ENCODE measurements at places on chromosomes 3 and 15. TPM values are rescaled to one million over a fixed set of nuclear protein-coding genes. Genes with fewer than 3 reads are reported as not detected.

SCAPER gene
- polyA plus RNA-seq: 21.9 TPM

LHFPL4 gene
- polyA plus RNA-seq: 0.05 TPM

CASR gene
- polyA plus RNA-seq: 24.9 TPM

RPUSD2 gene
- 9.2 TPM for polyA plus RNA-seq

SEMA6D gene
- polyA plus RNA-seq: 41.4 TPM

CCR3 gene
- not detected for polyA plus RNA-seq

TM6SF1 gene
- polyA plus RNA-seq: 3.2 TPM

TLR9 gene
- polyA plus RNA-seq: 0.18 TPM

- DNase-seq: no peak
These were observed 128.3 kb downstream of the SV2B start for GRCh38 chr15:91228383-91228782.

GRCh38 chr15:100170291-100171210, 171.2 kb downstream of the ADAMTS17 start:
- DNase-seq: no peak

DNA sequence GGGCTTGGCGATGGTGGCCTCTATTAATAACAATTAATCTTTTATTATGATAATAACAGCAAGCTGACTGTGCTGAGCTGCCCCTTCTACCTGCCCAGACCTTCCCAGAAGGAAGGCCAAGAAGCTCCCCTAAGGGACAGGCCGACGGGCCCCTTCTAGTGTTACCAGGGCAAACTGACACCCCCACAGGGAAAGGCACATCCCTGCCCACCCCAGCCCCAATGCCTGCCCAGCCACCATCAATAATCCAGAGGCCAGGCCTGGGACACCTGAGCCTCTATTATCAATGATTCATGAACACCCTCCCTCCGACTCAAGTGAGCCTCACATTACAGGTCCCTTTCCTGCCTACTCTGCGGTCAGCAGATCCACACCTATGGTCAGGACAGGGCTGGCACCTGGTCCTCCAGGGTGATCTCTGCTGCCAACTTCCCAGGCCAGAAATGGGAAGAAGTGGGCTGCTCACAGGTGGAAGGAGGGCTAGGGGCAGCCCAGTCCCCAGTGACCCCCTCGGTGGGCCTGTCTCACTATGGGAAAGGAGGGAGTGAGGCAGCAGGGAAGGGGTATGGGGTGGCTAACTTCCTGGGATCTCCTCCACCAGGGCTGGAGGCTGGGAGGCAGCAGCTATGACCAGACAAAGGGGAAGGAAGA, 1.8 kb downstream of the TWF2 start:
- no peak for DNase-seq

GRCh38 chr15:58477170-58477569, 45.4 kb downstream of the LIPC start:
- no peak for DNase-seq

DNA sequence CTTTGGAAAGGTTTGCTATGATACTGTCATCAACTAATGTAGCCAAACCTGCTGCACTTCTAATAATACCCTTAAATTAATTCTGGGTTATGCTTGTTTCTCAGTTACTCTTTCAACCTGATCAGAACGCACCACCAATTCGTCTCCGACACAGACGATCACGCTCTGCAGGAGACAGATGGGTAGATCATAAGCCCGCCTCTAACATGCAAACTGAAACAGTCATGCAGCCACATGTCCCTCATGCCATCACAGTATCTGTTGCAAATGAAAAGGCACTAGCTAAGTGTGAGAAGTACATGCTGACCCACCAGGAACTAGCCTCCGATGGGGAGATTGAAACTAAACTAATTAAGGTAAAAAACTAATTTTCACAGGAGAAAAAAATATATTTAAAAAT, 7.9 kb upstream of the RPLP1 start:
- no peak for DNase-seq

GRCh38 chr3:155807823-155808222, 1.7 kb upstream of the C3orf33 start:
- no peak for DNase-seq

- DNase-seq: no peak
These were observed 9.1 kb upstream of the GNAI2 start for GRCh38 chr3:50226888-50227389.

GRCh38 chr3:65352951-65353350, 665.2 kb upstream of the ADAMTS9 start:
- DNase-seq: no peak

GRCh38 chr3:57688291-57688690, 4.6 kb downstream of the DENND6A start:
- DNase-seq: no peak

DNA sequence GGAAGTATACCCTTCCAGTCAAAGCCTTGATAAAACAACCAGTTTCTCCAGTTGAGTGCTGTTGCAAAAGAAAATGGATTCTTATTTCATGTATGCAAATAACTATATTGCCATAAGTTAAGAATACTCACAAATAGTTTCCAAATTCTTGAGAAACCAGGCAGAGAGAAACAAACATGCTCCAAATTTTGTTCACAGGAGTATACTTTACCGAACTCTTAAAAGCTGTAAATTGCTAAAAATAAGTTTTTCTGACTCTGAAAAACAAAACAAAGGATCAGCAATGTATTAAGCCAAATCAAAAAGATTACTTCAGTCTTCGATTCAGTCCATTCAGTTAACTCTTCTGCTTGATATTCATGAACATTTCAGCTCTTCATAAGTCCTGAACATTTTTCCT, 646.5 kb downstream of the MCTP2 start:
- DNase-seq: no peak

DNA sequence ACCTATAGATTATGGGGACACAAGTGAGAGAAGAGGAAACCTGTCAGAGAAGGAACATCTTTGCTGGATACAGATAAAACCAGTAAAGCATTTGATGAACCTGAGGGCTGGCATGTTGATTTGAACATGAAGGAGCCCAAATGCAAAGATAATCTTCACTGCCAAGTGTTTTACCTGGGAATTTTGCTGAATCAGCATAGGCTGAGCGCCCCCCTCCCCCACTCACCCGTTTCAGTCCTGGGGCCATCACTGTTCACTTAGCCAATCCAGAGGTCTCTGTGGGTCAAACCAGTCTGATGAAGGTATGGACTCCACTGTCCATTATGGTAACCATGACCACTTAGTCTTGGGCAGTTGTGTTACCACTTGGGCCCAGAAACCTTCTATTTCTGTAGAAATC, 466.0 kb upstream of the GRM7 start:
- no peak for DNase-seq

- no peak for DNase-seq
These were observed 333.1 kb upstream of the KCNMB2 start for GRCh38 chr3:178203165-178203564.

DNA sequence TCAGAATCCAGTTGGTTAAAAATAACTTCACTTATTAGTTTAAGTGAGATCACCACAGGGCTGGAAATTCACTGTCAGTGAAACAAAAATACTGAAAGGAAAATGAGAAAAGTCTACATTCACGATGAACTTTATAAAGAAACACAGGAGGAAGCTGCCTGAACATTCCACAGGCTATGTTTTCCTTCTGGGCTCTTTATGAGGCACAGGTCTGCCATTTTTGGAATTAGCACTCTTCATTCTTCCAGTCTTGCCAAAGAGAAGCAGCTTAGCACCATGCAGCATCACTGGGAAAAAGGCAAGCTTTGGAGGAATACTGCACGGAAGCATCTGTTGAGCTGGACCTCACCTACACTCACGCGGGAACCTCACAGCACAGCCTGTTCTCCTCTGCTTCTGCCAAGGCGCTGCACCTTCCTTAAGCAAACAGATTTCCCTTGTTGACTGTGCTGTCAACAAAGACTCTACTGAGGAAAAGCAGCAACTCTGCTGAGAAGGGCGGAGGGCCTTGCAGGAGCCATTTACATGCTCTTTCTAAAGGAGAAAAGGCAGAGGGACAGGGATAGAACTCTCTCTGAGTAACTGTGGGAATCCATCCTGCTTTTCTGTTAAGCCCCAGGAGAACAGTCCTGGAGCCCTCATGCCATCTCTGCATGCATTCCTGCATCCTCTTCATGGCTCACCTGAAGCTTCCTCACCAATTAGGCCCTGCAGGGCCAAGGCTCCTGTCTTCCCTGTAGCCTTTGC, 15.7 kb downstream of the SUSD5 start:
- DNase-seq: no peak

DNA sequence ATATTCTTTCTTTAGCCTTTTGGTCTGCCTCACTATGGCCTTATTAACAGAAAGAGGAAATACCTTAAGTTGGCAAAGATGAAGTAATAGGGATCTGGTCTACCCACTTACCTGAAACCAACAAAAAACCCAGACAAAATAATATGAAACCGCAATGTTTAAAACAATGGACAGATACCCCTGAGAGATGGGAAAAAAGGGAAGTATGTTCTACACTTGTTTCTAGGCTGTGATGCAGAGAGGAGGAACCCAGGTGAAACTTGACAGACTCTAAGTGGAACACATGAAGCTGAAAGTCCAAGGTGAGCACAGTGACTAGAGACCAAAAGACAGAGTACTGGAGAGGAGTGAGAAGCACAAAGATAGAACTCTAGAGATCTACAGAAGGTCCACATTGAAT, 78.4 kb downstream of the NR2E3 start:
- DNase-seq: no peak

GRCh38 chr15:57665939-57666338, 40.6 kb upstream of the POLR2M start:
- no peak for DNase-seq

- no peak for DNase-seq
These were observed 182.2 kb downstream of the GABRB3 start for GRCh38 chr15:26590676-26591075.

GRCh38 chr3:59660852-59661625, 611.2 kb upstream of the CFAP20DC start:
- DNase-seq: no peak

DNA sequence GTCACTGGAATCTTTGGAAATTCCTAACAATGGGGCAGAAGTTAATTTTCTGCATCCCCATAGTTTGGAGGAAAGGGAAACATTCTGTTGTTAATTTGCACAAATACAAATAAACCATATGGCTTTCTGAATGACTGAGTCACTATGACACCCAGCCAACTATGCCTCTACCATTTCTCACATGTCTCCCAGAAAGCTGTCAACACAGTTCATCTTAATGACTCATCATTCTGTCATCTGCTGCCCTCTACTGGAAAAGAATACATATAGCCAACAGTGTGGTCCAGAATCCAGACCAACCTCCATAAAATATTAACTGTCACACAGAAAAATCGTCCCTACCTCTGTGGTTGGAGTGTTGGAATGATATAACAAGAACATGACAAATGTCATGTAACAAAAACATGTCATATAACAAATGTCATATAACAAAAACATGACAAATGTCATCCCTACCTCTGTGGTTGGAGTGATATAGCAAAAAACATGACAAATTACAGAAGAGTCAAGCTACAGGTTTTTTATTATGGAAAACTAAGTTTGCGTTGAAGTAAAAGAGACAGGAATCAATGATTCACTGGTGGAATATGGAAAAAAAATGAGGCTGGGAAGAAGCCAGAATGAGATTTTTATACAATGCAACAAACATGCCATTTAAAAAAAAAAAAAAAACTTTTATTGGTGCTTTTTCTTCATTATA, 47.7 kb upstream of the GYG1 start:
- peak; percentile 68 for DNase-seq

GRCh38 chr3:100103558-100104441, 10.5 kb downstream of the FILIP1L start:
- no peak for DNase-seq

DNA sequence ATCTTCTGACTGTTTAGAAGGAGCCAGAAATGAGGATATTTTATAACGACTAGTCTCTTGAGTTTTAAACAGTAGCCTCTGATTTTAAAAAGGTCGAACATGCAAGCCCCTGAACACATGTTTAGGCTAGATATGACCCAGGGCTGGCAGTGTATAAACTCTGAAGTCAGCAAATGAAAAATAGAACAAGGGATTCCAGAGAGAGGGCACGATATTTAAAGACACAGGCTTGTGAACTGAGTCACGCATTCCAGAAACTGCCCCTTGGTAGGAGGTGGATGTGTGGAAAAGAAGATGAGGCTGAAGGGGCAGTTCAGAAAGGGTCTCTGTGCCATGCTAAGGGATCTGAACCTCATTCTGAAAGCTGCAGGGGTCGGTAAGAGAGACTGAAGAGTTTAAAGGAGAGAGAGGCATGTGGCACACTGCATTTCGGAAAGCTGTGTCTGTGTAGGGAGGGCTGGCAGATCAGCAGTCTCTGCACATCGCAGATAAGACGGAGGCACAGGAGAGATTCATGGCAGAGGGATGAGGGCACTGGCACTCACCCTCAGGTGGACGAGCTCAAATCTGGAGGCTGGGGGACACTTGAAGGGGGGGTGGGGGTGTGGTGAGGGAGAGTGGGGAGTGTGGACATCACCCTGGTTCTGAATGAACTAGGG, 22.1 kb downstream of the ST8SIA2 start:
- DNase-seq: no peak

DNA sequence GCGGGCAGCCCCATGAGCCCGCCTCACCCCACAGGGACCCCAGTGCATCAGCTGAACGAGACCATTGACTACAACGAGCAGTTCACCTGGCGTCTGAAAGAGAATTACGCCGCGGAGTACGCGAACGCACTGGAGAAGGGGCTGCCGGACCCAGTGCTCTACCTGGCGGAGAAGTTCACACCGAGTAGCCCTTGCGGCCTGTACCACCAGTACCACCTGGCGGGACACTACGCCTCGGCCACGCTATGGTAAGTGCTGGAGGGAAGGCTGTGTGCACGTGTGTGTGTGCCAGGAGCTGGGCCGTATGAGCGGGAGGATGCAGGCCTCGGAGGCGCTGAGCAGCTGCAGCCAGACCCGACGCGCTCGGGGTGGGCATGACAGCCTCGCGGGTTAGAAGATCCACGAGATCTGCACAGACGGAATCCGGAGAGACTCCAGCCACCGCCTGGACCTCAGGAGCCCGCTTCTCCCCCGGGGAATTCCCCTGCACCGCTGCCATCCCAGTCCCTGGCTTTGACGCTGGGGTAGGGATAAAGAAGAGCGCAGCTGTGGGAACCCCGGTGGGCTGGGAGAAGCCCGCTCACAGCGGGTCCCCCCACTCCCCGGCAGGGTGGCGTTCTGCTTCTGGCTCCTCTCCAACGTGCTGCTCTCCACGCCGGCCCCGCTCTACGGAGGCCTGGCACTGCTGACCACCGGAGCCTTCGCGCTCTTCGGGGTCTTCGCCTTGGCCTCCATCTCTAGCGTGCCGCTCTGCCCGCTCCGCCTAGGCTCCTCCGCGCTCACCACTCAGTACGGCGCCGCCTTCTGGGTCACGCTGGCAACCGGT, 2.6 kb downstream of the DUOXA2 start:
- no peak for DNase-seq

GRCh38 chr3:41350441-41350840, 151.1 kb downstream of the CTNNB1 start:
- DNase-seq: no peak

GRCh38 chr3:8519156-8519555, 17.5 kb downstream of the LMCD1 start:
- DNase-seq: no peak

GRCh38 chr3:187765342-187765741, 20.1 kb upstream of the BCL6 start:
- DNase-seq: no peak

DNA sequence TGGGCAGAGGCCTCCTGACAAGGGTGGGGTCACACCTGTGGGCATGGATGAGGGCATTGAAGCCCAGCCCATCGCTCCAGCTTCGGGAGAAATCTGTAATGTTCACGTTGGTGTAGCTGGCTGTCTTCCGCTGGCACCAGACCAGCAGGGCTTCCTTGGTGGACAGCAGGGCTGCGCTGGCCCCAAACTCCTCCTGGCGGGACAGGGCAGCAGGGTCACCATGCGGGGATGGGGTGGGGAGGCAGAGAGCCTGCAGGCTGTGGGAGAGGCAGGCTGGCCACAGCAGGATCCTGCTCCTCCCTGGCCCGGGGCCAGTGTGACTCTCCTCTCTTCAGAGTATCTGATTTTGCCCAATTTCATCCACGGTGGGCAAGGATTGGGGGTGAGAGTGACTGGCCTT, 6.0 kb downstream of the SPTBN5 start:
- DNase-seq: no peak

All from left kidney (tissue), 8 donors.